ENCODE measurements at places on chromosomes 6 and 20.
A peak's percentile ranks its signal among the peaks of the same experiment; 100 is the strongest.

- no peak for DNase-seq
These were observed 266.0 kb upstream of the ID4 start for GRCh38 chr6:19571176-19571575.

DNA sequence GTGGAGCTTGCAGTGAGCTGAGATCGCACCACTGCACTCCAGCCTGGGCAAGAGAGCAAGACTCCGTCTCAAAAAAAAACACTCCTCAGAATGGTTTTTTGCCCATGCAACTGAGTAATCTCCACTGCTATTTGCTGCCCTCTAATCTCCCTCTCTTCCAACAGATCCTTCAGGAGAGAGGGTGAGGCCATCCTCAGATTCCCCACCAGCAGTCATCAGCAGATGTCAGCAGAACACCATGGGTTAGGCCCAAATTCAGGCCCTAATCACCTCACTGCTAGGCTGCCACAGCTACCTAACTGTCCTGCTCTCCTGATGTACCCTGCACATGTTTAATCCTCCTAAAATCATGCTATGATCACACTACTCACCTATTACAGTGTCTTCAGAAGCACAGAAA, 63.2 kb upstream of the BEND6 start:
- no peak for DNase-seq

DNA sequence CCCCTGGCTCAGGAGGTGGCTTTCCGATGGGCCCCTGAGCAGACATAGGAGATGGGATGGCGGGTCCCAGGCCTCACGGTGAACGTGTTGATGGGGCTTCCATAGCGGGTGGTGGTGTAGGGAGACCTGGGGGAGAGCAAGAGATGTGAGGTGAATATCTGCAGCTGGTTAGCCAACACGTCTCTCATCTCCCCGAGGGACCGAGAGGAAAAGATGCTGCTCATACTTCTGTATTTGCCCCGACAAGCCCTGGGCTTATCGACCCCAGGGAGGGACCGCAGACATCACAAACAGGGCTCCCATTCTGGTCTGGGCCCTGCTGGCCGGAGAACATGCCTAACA, 38.7 kb downstream of the C6orf132 start:
- DNase-seq: no peak

- DNase-seq: no peak
These were observed 104.3 kb downstream of the ADGRG6 start for GRCh38 chr6:142406131-142406530.

GRCh38 chr6:45619211-45619760, 241.6 kb upstream of the SUPT3H start:
- DNase-seq: no peak

DNA sequence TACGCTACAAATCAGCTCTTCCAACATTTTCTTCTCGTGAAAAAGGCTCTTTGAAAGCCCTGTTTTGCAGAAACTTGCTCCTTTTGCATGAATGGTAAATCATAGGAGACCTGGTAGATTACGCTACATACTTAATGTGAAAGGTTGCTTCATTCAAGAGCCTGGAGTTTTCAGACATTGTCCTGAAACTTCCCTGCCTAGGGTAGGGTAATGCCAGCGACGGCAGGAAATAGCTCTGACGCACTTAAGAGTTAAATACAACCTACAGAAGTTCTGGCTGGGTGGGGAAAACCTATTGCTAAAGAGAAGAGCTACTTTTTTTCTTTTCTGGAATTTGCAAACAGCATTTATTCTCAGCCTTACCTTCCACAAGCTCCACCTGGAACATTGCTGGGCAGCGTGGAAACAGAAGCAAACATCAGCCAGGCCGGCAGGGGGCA, 144.5 kb downstream of the LPA start:
- DNase-seq: peak; percentile 47

DNA sequence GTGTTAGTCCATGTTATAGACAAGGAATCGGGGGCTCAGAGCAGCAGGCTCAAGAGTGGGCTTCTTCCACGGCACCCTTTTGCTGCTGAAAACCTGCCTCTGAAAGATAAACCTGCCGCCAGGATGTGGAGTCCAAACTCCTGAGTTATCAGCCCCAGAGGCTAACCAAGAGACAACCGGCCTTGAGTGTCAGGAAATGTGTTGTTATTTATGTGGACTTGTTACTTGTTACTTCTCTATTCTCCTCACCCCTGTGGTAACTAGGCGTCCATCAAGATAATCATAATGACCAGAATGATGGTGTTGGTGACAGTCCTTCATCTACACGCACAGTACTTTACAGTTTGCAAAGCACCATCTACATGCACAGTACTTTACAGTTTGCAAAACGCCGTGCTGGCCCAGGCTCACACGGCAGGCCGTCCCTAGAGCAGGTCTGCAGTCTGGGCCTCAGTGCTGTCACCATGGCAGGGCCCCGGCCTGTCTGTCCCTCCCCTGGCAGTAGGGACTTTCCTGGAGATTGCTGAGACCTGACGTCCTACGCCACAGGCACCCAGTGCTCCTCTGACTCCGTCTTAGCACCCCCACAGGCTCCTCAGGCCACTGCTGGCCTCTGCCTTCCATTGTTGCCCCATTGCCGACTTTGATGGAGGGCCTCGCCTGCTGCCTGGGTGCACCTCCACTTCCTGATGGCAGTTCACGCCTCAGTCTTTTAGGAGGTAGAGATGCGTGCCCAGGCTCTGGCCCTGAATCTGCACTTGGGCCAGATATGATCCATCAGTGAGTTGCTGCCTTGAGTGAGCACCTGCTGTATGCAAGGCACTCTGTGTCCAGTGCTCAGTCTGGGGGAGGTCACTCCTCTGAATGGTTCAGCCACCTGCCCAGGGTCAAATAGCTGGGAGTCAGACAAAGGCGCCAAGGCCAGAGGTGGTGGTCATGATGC, 9.1 kb upstream of the BPIFB4 start:
- peak; percentile 41 for DNase-seq

DNA sequence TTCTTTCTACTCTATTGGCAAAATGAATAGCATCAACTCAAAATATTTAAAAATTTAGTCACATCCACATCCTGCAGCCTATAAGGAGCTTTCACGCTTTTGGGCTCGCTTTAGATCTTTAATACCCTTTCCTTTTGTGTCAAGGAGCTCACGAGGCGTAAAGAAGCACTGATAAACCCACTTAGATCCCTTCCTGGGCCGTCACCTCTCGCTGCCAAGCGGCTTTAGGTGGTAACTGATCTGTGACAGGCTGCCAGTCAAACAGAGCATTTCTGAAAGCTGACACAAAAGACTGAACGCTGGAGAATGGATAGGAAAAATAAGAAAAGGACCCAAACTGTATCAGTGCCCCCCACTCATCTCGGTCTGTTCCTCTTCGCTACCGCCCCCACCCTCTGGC, 385.7 kb upstream of the MMS22L start:
- DNase-seq: no peak

- DNase-seq: no peak
These were observed 9.8 kb downstream of the SYNGAP1 start for GRCh38 chr6:33429750-33430052.

DNA sequence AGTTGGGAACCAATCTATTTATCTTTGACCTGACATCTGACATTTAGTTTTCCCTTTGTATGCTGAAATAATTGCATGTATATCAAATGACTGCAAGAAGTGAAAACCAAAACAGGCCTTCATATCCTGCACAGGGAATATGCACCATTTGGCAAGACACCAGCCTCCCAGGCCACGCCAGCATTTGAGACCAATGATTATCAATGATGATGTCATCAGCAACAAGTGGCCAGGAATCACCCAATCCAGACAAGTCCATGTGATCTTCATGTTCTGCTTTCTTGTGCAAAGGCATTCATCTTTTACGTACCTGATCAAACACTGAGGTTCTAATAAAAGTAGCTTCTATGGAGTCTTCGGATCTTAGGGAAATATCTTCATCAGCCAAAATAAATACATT, 107.4 kb upstream of the TENT5A start:
- no peak for DNase-seq

All from common myeloid progenitor, CD34-positive (primary cell).